ENCODE measurements at places on chromosomes 6 and 20.

- H3K36me3 ChIP-seq: peaks cover 20% of the 10 kb centered on the region
- peak overlapping the region; percentile 83 for H3K27ac ChIP-seq
- no peaks in the 10 kb centered on the region for H3K27me3 ChIP-seq
- peaks cover 59% of the 10 kb centered on the region for H3K4me1 ChIP-seq
Observed at GRCh38 chr6:16129623-16130401, 926 bp downstream of the MYLIP start.

GRCh38 chr6:31270788-31271640 is 878 bp downstream of the HLA-C start:
- peaks cover 46% of the 10 kb centered on the region for H3K36me3 ChIP-seq
- peak overlapping the region; percentile 90 for H3K4me3 ChIP-seq
- DNase-seq: peak; percentile 68
- no peaks in the 10 kb centered on the region for H3K27me3 ChIP-seq
- peaks cover 65% of the 10 kb centered on the region for H3K4me1 ChIP-seq
- peak overlapping the region; percentile 99 for H3K27ac ChIP-seq

GRCh38 chr6:150897400-150897943 is 32.0 kb downstream of the MTHFD1L start:
- DNase-seq: no peak
- H3K36me3 ChIP-seq: peaks cover 26% of the 10 kb centered on the region
- peaks cover 19% of the 10 kb centered on the region for H3K4me1 ChIP-seq
- no peak overlapping the region for H3K27ac ChIP-seq
- no peak overlapping the region for H3K4me3 ChIP-seq
- no peaks in the 10 kb centered on the region for H3K27me3 ChIP-seq

- H3K27ac ChIP-seq: no peak overlapping the region
- H3K4me3 ChIP-seq: no peak overlapping the region
- H3K36me3 ChIP-seq: no peaks in the 10 kb centered on the region
- H3K4me1 ChIP-seq: no peaks in the 10 kb centered on the region
- H3K27me3 ChIP-seq: peaks cover 3% of the 10 kb centered on the region
Observed at GRCh38 chr6:167551628-167552257, 226.9 kb downstream of the TTLL2 start.

GRCh38 chr6:101404775-101405174 is 11.3 kb downstream of the GRIK2 start:
- no peak overlapping the region for H3K27ac ChIP-seq
- no peak overlapping the region for H3K4me3 ChIP-seq
- DNase-seq: no peak
- H3K4me1 ChIP-seq: no peaks in the 10 kb centered on the region
- no peaks in the 10 kb centered on the region for H3K36me3 ChIP-seq
- peaks cover 35% of the 10 kb centered on the region for H3K27me3 ChIP-seq

GRCh38 chr6:46953921-46954320 is 32.2 kb upstream of the ADGRF5 start:
- H3K27ac ChIP-seq: no peak overlapping the region
- H3K36me3 ChIP-seq: no peaks in the 10 kb centered on the region
- H3K27me3 ChIP-seq: peaks cover 9% of the 10 kb centered on the region
- H3K4me1 ChIP-seq: no peaks in the 10 kb centered on the region
- no peak for DNase-seq

DNA sequence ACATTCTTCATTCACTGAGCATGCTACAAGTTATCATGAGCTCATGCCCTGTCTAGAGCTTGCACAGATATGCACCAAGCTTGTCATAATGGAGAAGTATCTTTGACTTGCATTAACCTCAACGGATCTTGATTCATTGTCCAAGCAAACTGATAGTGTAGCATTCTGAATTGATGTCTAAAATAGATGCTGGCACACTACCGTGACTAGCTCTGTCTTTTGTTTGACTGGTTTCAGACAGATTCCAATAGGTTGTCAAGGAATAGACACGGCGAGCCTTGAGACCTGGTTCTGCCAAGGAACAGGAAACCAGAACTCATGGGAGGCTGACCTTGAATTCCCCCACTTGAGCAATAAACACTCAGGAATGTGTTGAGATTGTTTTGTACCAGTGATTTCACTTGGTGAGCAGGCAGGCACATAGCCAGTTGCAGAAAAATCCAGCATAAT is 1153.1 kb upstream of the GJE1 start:
- no peak overlapping the region for H3K4me3 ChIP-seq
- H3K4me1 ChIP-seq: no peaks in the 10 kb centered on the region
- no peak for DNase-seq
- H3K36me3 ChIP-seq: no peaks in the 10 kb centered on the region
- H3K27ac ChIP-seq: no peak overlapping the region

- no peak overlapping the region for H3K27ac ChIP-seq
- H3K4me1 ChIP-seq: peaks cover 13% of the 10 kb centered on the region
- no peaks in the 10 kb centered on the region for H3K27me3 ChIP-seq
- no peak for DNase-seq
Observed at GRCh38 chr6:31965700-31966099, 6.2 kb downstream of the DXO start.

DNA sequence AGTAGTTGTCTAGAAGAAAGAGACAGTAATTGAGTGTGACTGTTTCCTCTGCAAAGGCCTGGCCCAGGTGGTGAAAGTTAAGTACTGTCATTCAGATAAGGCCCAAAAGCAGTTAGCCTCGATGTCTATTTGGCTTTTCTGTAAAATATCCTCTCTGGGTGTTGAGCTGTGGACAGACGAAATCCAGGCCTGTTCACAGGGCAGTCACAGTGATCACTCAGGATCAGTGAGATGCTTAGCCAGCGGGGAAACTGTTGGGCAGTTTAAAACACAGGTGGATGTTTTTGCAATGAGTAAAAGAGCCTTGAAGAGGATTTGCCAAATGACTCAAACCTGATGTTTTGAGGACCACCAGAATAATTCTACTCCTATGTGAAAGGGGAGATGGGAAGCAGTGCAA is 22.0 kb upstream of the PRDM1 start:
- no peaks in the 10 kb centered on the region for H3K4me1 ChIP-seq
- H3K27me3 ChIP-seq: no peaks in the 10 kb centered on the region
- no peak overlapping the region for H3K4me3 ChIP-seq
- DNase-seq: no peak
- H3K27ac ChIP-seq: no peak overlapping the region

DNA sequence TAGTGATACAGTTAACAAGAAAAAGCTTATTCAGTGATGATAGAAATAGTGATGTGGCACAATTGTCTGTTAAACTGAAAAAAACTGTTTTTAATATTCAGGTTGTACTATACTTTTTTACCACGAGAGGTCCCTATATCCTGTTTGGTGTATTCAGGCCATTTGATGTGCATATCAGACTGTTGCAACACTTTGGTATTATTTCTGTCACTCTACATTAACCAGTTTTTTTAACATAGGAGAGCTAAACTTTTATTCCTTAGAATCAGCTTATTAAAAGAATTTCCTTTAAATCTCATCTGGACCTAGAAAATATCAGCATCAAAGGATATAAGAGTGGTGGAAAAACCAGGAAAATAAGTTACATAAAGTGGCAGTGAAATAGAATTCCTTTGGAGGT is 36.8 kb downstream of the TSPYL4 start:
- H3K27ac ChIP-seq: no peak overlapping the region
- H3K4me1 ChIP-seq: peaks cover 3% of the 10 kb centered on the region
- DNase-seq: no peak
- no peaks in the 10 kb centered on the region for H3K27me3 ChIP-seq

- H3K4me3 ChIP-seq: no peak overlapping the region
- no peak overlapping the region for H3K27ac ChIP-seq
- H3K27me3 ChIP-seq: no peaks in the 10 kb centered on the region
- DNase-seq: no peak
- H3K4me1 ChIP-seq: no peaks in the 10 kb centered on the region
- peaks cover 42% of the 10 kb centered on the region for H3K36me3 ChIP-seq
Observed at GRCh38 chr20:36895036-36895435, 19.1 kb downstream of the TLDC2 start.

DNA sequence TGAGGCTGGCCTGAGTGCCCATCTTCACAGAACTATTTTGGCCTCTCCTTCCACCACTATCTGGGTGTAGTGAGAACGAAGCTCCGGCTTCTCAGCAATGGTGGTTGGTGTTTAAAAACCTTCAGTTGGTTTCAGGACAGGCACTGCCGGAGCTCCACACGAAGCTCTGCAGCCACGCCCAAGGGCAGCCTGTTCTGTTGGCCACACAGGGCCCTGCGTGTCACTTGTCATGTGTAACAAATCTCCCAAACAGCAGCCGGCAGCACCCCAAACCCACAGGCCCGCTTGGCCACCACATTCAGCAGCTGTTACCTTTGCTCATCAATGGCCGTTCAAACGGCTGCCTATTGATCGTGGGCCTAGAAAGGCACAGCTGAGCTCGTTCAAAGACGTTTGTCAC is 97.5 kb downstream of the ERMARD start:
- H3K4me3 ChIP-seq: no peak overlapping the region
- no peaks in the 10 kb centered on the region for H3K4me1 ChIP-seq
- H3K27me3 ChIP-seq: peaks cover 5% of the 10 kb centered on the region
- no peak overlapping the region for H3K27ac ChIP-seq
- peak; percentile 6 for DNase-seq
- no peaks in the 10 kb centered on the region for H3K36me3 ChIP-seq

DNA sequence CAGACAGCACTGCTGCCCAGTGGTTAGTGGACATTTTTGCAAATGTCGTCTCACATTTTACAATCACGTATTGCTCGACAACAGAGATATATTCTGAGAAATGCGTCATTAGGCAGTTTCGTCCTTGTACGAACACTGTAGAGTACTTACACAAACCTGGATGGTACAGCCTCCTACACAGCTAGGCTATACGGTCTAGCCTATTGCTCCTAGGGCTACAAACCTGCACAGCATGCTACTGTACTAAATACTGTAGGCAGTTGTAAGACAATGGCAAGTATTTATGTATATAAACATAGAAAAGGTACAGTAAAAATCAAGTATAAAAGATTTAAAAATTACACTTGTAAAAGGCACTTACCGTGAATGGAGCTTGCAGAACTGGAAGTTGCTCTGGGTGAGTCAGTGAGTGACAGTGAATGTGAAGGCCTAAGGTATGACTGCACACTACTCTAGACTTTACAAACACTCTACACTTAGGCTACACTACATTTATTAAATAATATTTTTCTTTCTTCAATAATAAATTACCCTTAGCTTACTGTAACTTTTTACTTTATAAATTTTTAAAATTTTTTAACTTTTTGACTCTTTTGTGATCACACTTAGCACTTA is 43.1 kb downstream of the ALDH5A1 start:
- H3K27me3 ChIP-seq: no peaks in the 10 kb centered on the region
- H3K4me1 ChIP-seq: no peaks in the 10 kb centered on the region
- DNase-seq: no peak
- H3K36me3 ChIP-seq: peaks cover 34% of the 10 kb centered on the region
- no peak overlapping the region for H3K27ac ChIP-seq
- H3K4me3 ChIP-seq: no peak overlapping the region

GRCh38 chr6:23339268-23339667 is 769.9 kb downstream of the HDGFL1 start:
- H3K27ac ChIP-seq: no peak overlapping the region
- no peaks in the 10 kb centered on the region for H3K36me3 ChIP-seq
- no peak for DNase-seq
- no peaks in the 10 kb centered on the region for H3K4me1 ChIP-seq

GRCh38 chr6:43718387-43719105 is 31.0 kb upstream of the MRPS18A start:
- H3K27ac ChIP-seq: peak overlapping the region; percentile 30
- no peak for DNase-seq
- H3K27me3 ChIP-seq: peaks cover 5% of the 10 kb centered on the region
- H3K4me1 ChIP-seq: peaks cover 44% of the 10 kb centered on the region
- no peak overlapping the region for H3K4me3 ChIP-seq

DNA sequence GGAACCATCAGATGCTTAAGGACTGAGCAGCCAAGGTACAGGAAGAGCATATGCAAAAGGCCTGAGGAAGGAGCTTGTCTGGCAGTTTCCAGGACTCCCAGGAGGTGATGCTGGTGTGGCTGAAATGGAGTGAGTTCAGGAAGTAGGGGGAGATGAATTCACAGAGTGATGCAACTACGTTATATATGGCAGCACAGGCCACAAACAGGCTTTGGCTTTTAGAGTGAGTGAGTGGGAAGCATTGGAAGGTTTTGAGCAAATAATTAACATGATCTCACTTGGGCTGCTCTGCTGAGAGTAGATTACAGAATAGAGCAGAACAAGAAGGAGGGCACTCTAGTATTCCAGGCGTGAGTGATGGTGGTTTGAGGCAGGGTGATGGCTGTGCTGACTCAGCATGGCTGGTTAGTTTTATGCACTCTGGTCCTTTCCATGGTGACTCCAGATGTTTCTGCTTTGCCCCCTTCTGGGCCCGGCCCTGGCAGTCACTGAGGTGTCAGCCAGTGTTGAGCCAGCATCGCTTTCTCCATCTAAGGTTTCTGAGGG is 6.5 kb downstream of the BTN2A2 start:
- H3K27ac ChIP-seq: peak overlapping the region; percentile 16
- H3K36me3 ChIP-seq: peaks cover 78% of the 10 kb centered on the region
- DNase-seq: no peak
- H3K4me3 ChIP-seq: no peak overlapping the region
- peaks cover 61% of the 10 kb centered on the region for H3K4me1 ChIP-seq

DNA sequence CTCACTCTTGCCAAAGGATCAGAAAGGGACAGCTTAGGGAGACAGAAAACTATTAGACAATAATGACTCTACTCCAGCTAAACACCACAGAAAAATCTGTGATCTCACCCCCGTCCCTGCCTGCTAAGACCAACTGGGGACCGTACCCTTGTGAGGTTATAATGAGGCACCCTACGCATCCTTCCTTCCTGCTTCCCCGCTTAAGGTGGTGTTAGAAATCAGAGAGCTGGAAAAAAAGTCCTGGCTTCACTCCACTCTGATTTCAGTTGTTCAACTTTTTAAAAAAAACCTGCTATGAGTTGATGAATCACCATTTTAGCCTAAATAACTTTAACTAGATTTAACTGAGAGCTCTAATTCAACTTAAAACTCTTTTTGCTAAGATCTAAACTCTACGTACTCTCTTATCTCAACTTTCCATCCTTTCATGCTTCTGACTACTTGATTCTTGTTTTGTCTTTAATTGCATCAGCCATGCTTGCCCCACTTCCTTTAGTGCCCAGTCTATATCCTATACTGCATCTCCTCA is 35.8 kb upstream of the TMEM14A start:
- H3K36me3 ChIP-seq: no peaks in the 10 kb centered on the region
- H3K27ac ChIP-seq: no peak overlapping the region
- H3K4me1 ChIP-seq: no peaks in the 10 kb centered on the region
- H3K4me3 ChIP-seq: no peak overlapping the region
- peaks cover 12% of the 10 kb centered on the region for H3K27me3 ChIP-seq

DNA sequence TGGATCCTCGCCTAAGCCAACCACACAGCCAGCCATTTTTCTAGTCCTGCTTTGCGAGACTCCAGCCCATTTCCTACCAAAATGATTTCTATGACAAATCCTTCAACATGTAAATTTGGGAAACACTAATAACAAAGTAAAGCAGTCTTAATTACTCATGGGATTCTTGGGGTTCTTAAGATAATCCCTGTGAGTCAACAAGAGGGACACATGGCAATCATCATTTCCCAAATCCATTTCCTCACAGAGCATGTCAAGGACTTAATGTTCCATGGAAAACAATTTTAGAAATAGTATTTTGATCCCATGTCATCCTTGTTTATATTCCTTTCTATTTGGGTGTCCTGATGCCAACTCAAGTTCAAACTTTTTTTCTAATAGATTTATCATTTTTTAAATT is 322.7 kb upstream of the NOX3 start:
- H3K27ac ChIP-seq: no peak overlapping the region
- no peaks in the 10 kb centered on the region for H3K4me1 ChIP-seq
- no peak for DNase-seq

- H3K4me3 ChIP-seq: no peak overlapping the region
- no peak for DNase-seq
- H3K27me3 ChIP-seq: peaks cover 32% of the 10 kb centered on the region
- H3K27ac ChIP-seq: no peak overlapping the region
- H3K4me1 ChIP-seq: no peaks in the 10 kb centered on the region
Observed at GRCh38 chr20:50318710-50319109, 128.1 kb downstream of the CEBPB start.

GRCh38 chr6:97815301-97815812 is 532.3 kb upstream of the MMS22L start:
- DNase-seq: no peak
- H3K27ac ChIP-seq: no peak overlapping the region
- H3K4me3 ChIP-seq: no peak overlapping the region
- H3K27me3 ChIP-seq: no peaks in the 10 kb centered on the region

Data from activated B cell treated with CpG ODN at 0.5 μM for 24 hours (primary cell).